ENCODE measurements at places on chromosomes 2 and 18. TPM values are rescaled to one million over a fixed set of nuclear protein-coding genes. Genes with fewer than 3 reads are reported as not detected.

DNA sequence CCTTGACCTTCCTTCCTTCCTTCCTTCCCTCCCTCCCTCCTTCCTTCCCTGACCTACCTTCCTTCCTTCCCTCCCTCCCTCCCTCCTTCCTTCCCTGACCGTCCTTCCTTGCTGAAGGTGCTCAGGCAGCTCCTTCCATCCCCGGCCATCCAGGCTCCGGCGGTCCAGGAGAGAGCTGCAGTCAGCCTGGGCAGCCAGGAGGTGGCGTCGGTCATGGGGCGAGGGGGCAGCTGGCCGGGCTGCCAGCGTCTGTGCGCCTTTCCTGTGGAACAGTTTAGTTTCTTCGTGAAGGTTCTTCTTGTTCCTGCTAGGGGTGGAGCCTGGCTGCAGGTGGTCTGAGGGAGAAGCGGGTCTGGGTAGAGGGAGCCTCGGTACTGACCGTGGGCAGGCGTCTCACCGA, 15.7 kb downstream of the GPR35 start:
- H3K4me3 ChIP-seq: no peak overlapping the region
- no peak overlapping the region for H3K27ac ChIP-seq
- no peaks in the 10 kb centered on the region for H3K4me1 ChIP-seq
- no peaks in the 10 kb centered on the region for H3K27me3 ChIP-seq
- no peaks in the 10 kb centered on the region for H3K36me3 ChIP-seq

GRCh38 chr2:45396671-45397070, 214.4 kb downstream of the SRBD1 start:
- H3K27me3 ChIP-seq: no peaks in the 10 kb centered on the region
- DNase-seq: no peak

DNA sequence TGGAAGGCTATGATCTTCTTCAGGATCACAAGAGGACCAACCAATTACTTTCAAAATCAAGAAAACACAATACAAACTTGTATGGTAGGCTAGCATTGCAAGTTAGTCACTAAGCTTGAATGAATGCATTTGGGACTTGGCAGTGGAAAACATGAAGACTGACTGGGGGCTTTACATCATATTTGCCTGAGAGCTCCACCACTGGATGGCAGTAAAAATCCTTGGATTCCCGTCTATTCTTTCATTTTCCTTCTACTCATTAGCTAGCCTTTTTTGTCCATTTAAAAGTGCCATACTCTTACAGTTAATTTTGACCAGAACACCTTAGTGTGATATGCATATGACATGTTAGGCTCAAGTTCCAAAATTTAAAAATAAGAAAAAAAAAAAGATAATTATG, 63.5 kb upstream of the RASGRP3 start:
- DNase-seq: no peak
- no peaks in the 10 kb centered on the region for H3K4me1 ChIP-seq
- no peaks in the 10 kb centered on the region for H3K27me3 ChIP-seq
- no peak overlapping the region for H3K4me3 ChIP-seq

- no peaks in the 10 kb centered on the region for H3K36me3 ChIP-seq
- peaks cover 86% of the 10 kb centered on the region for H3K4me1 ChIP-seq
- DNase-seq: no peak
- H3K4me3 ChIP-seq: no peak overlapping the region
- no peaks in the 10 kb centered on the region for H3K27me3 ChIP-seq
Observed at GRCh38 chr18:9108911-9109310, 6.4 kb downstream of the NDUFV2 start.

The NR4A2 gene
- 4.8 TPM for total RNA-seq

DNA sequence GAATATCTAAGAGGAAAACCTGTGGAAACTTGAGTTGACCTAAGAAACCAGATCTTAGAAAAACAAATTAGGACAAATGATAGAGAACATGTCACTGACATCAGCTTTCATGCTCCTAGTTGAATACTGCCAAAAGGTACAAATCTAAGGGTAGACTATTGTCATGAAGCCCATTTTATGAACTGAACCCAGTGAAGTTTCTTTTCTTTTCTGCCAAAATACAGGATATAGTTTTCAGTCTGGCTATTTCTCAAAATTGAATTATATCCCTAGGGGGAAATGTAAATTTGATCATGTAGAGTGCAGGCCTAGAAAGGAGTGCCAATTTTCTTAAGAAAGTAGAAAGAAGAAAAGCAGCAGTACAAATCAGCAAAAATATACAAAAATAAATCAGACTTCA, 46.6 kb downstream of the FSIP2 start:
- H3K4me1 ChIP-seq: no peaks in the 10 kb centered on the region
- DNase-seq: no peak
- no peak overlapping the region for H3K4me3 ChIP-seq
- H3K27me3 ChIP-seq: no peaks in the 10 kb centered on the region
- no peaks in the 10 kb centered on the region for H3K36me3 ChIP-seq

The SULT1C4 gene
- 8.4 TPM for total RNA-seq

- H3K27ac ChIP-seq: no peak overlapping the region
- H3K27me3 ChIP-seq: no peaks in the 10 kb centered on the region
- no peak overlapping the region for H3K4me3 ChIP-seq
- no peaks in the 10 kb centered on the region for H3K36me3 ChIP-seq
Observed at GRCh38 chr18:36312806-36313395, 15.4 kb downstream of the FHOD3 start.

GRCh38 chr18:39730606-39731005, 2165.0 kb upstream of the CELF4 start:
- no peak overlapping the region for H3K27ac ChIP-seq
- no peaks in the 10 kb centered on the region for H3K36me3 ChIP-seq
- H3K4me3 ChIP-seq: no peak overlapping the region
- H3K27me3 ChIP-seq: no peaks in the 10 kb centered on the region

The FAP gene
- total RNA-seq: 2.1 TPM

The CDH19 gene
- 4.7 TPM for total RNA-seq

The SLC19A3 gene
- total RNA-seq: 2.6 TPM

- no peaks in the 10 kb centered on the region for H3K27me3 ChIP-seq
- H3K36me3 ChIP-seq: no peaks in the 10 kb centered on the region
- no peak overlapping the region for H3K4me3 ChIP-seq
- no peak overlapping the region for H3K27ac ChIP-seq
- no peaks in the 10 kb centered on the region for H3K4me1 ChIP-seq
Observed at GRCh38 chr2:99971326-99971900, 171.0 kb downstream of the AFF3 start.

- no peaks in the 10 kb centered on the region for H3K27me3 ChIP-seq
- no peak overlapping the region for H3K27ac ChIP-seq
- no peak for DNase-seq
- no peaks in the 10 kb centered on the region for H3K36me3 ChIP-seq
- peaks cover 15% of the 10 kb centered on the region for H3K4me1 ChIP-seq
Observed at GRCh38 chr18:56579451-56579850, 58.9 kb downstream of the TXNL1 start.

GRCh38 chr18:76668546-76668945, 153.8 kb upstream of the ZNF236 start:
- DNase-seq: no peak
- H3K27ac ChIP-seq: no peak overlapping the region
- no peaks in the 10 kb centered on the region for H3K4me1 ChIP-seq
- H3K36me3 ChIP-seq: no peaks in the 10 kb centered on the region
